ENCODE measurements at places on chromosomes 2 and 18.

GRCh38 chr2:1692342-1692741 lies 52.0 kb downstream of the PXDN start:
- DNase-seq, result no peak

DNA sequence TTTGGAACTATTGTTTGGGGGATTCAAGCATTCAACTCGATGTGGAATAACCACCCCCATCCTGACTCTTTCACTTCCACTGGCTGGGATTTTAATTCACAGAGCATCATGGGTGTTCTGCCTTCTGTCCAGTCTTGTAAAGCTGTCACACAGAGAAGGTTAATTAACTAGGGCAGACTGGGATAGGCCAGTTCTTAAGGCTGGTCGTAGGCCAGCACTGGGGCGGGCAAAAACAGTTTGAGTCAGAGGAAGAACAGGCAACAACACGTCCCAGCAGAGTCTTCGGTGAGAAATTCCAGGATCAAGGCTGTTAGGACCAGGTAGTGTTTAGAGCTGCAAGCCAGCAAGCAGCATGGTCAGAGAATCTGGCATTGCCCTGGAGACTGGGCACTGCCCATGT lies 4.0 kb upstream of the RNF152 start:
- no peak for DNase-seq

DNA sequence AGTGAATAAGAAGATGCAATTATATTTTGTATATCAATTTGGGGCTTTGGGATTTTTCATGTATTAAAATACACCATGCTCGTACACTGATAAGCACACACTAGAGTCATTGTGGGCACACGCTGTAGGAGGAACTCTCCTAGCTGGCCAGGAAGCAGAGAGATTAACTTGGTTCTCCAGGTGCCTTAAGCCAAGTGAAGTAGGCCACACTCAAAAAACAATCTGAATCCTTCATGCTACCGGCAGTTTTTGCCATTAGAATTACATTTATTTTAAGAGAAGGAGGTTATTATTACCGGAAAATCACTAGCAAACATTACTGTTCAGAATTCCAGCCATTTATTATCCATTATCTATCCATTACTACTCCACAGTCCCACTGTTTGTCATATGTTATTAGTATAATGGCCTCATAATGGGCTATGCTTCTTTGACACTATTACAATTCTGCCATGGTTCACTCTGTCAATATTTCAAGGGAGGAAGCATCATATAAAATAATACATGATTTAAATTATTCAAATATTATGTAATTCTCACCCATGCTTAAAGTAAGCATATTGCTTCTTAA lies 214.4 kb downstream of the L3MBTL4 start:
- DNase-seq, result no peak

GRCh38 chr18:67670024-67670543 lies 153.6 kb upstream of the DSEL start:
- DNase-seq, result no peak

- DNase-seq, result no peak
These were observed 1841.3 kb upstream of the CELF4 start for GRCh38 chr18:39406941-39407340.

DNA sequence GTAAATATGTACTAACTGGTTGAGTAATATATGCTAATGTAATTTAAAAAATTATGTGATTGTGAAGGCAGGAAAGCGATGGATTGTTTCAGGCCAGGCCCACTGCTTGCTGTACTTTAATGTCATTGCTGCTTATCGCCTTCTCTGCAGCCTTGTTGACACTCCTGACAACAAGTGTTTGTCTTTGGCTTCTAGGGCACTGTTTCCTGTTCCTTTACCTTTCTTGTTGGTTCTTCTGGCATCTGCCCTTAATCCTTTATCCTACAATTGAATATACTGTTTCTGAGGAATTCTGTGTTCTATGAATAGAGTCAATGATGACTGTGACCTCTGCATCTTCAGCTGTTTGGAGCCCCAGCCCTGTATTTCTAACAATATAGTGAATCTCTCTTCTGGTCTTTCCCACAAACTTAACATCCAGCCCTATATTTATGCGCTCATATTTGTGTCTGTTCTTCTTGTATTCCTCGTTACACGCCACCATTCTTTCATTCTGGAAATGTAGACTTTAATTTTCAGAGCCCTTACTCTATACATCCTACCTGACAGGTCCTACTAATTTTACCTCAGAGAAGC lies 17.6 kb downstream of the ACSL3 start:
- no peak for DNase-seq

- DNase-seq, result no peak
These were observed 6.8 kb downstream of the MBD2 start for GRCh38 chr18:54217624-54218023.

DNA sequence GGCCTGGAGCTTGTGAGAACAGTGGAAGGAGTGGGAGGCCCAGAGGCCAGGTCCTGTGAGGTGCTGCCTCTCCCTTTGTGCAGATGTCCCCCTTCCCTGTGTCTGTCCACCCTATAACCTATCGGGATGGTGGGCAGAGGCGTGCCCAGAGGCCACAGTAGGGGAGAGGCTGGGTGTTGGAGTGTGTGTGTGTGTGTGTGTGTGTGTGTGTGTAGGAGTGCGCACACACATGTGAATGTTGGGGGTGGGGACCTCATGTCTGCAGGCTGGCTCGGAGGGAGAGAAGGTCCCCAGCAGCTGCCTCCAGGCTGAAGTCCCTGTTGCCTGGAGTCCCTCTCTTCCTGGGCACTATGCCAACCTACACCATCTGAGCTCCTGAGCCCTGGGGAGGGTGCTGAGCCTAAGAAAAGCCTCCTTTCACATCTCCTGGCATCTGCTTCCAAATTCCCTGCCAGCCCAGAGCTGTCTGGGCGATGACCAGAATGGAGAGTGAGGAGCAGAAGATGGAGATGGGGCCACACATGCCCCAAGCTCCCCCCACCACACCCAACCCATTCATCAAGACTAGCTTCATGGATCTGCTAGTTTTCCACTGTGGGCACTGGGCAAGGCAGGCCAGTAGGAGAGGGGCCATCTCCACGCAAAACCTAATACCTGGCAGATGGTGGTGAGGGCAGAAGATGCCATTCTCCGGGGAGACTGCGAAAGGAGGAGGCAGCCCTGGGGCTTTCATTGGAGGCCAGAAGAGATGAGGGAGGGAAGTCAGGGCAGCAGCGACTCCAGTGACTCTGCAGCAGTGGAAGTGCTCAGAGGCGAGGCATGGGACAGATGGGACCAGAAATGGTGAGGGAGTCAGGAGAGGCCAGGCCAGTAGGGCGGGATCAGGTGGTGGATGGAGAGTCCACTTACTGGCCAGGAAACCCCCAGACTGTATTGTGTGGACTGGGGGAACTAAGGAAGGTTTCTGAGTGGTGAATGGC lies 20.3 kb downstream of the KCNK3 start:
- DNase-seq, result no peak

DNA sequence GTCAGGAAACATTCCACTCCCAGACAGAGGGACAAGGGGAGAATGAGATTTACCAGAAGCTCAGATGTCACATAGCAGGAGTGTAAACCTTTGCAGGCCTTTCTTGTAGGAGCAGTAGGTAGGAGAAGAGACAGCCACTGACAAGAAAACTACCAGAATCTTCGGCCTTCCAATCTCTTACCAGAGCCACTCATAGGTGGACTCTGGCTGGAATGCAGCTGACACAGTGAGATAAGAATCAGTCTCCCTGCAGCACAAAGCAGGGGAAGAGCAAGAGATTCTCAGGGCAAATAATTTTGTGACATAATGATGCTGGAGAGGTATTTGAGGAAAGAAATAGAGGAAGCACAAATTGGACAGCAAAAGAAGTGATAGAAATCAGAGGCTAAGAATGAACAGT lies 1534.5 kb downstream of the DPP10 start:
- DNase-seq, result no peak

- DNase-seq, result no peak
These were observed 370.8 kb downstream of the TMEM182 start for GRCh38 chr2:103132536-103133217.

DNA sequence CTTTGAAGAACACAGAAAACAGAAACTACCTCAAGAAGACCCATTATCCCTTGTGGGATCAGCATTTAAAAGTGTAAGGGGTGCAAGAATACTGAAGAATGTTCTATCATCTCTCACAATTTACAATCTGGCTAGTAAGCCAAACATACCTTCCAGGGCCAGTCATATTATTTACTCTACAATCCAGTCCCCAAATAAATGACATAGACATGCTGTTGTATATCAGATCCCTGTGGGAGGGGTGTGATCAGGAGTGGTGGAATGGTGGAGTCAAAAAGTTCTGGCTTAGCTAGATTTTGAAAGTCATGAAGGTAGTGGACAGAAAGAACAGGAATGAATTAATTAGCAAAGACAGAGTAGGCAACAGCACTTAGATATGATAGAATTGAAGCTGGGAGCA lies 1.8 kb upstream of the ITPRID2 start:
- no peak for DNase-seq

GRCh38 chr2:142139384-142139783 lies 8.6 kb upstream of the LRP1B start:
- no peak for DNase-seq

GRCh38 chr2:28809927-28810326 lies 707 bp upstream of the SPDYA start:
- DNase-seq, result no peak

GRCh38 chr2:47250586-47251403 lies 95.7 kb upstream of the STPG4 start:
- DNase-seq, result no peak

- DNase-seq, result no peak
These were observed 335.2 kb upstream of the LRATD1 start for GRCh38 chr2:14297340-14297739.

- no peak for DNase-seq
These were observed 3.0 kb downstream of the WDR75 start for GRCh38 chr2:189444322-189444721.

DNA sequence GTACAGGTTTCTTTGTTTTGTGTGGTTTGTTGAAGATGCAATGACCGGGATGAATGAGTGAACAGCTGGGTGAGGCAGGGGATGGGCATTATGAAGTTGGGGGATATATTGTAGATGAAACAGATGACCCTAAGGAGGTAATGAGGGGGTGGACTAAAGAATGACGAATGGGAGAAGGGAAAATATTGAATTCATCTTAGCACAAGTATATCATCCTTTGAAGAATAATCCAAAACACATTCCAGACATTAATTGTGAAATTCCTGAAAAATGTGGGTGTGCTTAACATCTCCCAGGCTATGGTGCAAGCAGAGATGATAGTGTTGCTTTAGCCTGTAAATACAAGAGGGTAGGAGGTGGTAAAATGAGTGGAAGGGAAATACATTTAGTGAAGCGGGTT lies 5.8 kb downstream of the CRIM1 start:
- DNase-seq, result no peak

- no peak for DNase-seq
These were observed 31.6 kb downstream of the ZNF532 start for GRCh38 chr18:58896268-58896667.

DNA sequence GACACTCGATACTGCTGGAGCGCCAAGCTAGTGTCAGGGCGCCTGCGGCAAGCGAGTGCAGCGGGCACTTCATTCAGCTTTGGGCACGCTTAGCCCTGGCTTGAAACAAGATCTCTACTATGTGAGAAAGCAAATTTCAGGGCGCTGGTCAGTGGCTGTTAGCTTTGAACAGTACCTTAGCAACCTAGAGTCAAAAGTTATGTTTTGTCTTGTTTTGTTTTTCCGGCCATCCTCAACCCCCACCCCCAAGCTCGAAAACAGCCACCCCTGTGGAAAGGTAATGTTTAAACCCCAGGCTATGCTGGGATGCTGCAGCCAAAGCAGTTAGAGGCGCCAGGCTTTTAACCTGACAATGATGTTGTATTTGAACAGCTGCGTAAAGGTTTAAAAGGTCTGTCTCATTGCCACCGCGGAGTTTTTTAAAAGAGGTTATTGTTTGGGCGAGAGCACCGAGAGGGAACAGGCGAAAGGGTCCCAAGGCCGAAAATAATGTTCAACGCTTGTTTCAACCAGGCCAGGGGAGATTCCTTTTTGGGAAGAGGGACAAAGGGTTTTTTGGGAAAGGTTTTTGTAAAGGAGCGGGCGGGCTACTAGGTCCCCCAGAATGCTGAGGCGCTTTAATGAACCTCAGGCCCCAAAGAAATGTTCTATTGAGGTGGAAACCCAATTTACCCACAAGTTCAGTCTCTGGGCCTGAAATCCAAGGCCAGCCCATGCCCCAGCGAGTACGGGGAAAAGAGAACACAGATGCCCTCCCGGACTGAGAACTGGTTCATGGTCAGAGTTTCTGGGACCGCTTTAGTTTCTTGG lies 2.3 kb upstream of the HOXD10 start:
- no peak for DNase-seq

DNA sequence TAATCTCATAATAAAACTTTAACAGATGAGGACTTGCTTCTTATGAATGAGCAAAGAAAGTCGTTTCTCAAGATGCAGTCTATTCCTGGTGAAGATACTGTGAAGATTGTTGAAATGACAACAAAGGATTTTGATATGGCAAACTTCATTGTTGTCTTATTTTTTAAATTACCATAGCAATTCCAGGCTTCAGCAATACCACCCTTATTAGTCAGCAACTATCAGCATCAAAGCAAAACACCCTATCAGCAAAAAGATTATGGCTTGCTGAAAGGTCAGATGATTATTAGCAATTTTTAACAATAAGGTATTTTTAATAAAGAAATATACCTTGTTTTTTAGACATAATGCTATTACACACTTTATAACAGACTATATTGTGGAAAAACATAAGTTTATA lies 88.3 kb downstream of the COL5A2 start:
- no peak for DNase-seq

- no peak for DNase-seq
These were observed 1075.3 kb downstream of the LRP1B start for GRCh38 chr2:141055531-141055930.

DNA sequence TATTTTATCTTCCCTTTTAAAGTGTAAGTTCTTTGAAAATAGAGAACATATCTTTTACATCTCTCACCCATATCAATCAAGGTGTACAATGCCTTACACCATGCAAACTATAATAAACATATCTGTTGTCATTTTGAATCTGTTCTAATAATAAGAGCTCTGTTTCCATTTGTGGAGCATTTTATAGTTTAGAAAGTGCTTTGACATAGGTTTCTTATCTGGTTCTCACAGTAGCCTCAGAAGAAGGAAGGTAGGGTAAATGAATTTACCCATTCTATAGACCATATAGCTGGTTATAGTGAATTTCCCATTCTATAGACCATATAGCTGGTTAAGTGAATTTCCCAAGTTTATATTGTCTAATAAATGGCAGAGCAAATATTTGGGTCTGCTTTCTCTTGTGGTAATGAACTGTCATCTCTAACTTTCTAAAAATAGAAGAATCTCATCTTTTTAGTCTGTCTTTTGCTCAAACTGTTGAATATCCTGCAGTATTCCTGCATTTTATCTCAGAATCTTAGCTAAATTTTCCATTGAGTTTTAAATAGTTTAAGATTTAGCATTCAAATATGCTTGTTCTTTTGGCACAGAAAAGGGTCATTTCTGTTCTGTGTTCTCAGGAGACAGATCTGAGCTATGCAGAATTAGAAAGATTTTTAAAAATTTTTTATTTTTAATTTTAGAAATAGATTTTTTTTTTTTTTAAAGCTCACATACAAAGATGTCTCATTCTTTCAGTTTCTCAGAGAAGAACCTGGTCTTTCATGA lies 80.7 kb upstream of the STON1 start:
- DNase-seq, result no peak

DNA sequence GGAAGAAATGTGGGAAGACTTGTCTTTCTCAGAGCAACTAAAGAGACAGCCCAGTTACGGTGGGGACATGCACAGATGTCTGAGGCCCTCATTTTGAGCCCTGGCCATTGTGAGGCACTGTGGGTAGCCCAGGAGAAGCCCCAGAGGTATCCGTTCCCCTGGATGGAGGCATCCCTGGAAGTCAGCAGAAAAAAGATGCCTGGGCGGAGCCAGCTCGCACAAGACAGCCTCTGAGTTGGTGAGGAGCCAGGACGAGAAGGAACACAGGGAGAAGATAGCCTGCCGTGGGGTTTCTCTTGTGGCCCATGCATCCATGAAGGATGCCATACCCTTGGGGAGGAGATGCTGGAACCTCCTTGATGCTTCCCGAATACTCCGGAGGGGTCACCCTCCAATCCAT lies 56.9 kb upstream of the SEMA4C start:
- DNase-seq, result no peak
